ENCODE measurements at places on chromosomes 1 and 21. TPM values are rescaled to one million over a fixed set of nuclear protein-coding genes. Genes with fewer than 3 reads are reported as not detected.

Gene GBP7
- polyA plus RNA-seq: not detected

Gene CELA3B
- polyA plus RNA-seq: not detected

- no peak for DNase-seq
These were observed 54.3 kb downstream of the ABL2 start for GRCh38 chr1:179175011-179175841.

GRCh38 chr1:96360036-96360795, 361.4 kb upstream of the PTBP2 start:
- DNase-seq: no peak

- peak; percentile 87 for DNase-seq
These were observed 42.8 kb upstream of the DMBX1 start for GRCh38 chr1:46446646-46447498.

DNA sequence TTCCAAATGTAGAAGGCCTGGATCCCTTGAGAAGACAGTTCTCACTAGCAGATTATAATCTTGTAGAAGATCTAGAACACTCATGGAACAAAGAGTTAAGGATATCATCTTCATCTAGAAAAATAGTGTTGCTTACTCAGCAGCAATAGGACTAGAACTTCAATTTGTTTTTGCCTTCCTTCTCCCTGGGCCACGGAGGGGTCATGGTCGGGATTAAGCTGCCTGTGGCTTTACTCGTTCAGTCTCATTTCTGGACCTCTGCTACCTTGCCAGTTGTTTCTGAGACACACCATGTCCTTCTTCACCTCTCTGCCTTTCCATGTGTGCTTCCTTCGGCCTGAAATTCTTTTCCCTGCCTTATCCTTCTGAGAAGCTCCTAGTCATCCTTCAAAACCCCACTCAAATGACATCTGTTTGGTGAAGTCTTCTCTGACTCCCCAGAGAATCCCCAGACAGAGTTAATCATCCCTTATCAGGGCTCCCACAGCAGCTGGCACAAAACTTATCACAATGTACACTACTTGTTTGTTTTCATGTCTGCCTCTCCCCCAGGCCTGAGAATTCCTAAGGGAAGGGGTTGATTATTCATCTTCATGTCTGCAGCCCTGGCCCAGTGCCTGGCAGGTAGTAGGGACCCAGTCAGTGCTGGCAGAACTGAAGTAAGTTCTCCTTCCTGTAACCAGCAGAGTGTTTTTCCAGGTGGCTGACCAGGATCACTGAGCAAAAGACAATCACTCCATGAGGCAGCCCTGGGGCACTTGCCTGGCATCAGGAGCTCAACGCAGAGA, 15.5 kb upstream of the SNX27 start:
- no peak for DNase-seq

DNA sequence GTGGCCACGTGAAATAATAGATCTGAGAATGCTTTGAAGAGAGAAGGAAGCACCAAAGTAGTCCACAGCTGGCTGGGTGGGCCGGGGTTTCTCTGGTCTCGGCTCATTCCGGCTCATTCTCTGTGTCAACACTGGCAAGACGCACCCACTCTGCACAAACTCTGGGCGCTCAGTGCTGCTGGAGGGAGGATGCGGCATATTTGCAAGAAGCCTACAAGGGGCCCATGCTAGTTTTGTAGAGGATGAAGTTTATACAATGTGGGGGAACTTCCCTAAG, 28.8 kb upstream of the TMPRSS2 start:
- peak; percentile 37 for DNase-seq

- DNase-seq: peak; percentile 82
These were observed 23.2 kb upstream of the BECN2 start for GRCh38 chr1:241934201-241934848.

GRCh38 chr1:90957497-90957896, 64.3 kb downstream of the ZNF644 start:
- DNase-seq: no peak

GRCh38 chr1:203990118-203990517, 82.8 kb upstream of the SOX13 start:
- no peak for DNase-seq

All from kidney (tissue), 22 donors.